Esophagus muscularis mucosa (tissue), 4 donors: ENCODE measurements at places on chromosomes 11 and 22. TPM values are rescaled to one million over a fixed set of nuclear protein-coding genes. Genes with fewer than 3 reads are reported as not detected.

DNA sequence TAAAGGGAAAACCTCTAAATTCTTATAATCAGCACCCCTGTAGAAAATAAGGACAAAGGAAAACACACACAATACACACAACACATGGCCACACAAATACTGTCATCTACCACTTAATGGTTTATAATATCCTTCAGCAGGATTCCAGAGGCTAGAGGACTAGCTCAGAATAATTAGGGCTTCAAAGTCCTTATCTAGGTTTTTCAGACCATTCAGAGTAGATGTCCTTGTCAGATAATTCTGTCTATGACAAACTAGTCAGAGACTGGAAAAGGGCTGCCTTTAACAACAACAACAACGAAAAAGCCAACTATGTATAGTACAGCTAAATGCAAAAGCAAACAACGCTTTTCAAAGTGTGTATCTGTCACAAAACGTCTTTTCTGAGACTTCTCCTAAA lies 456.5 kb upstream of the CNTN5 start:
- H3K27ac ChIP-seq: no peak overlapping the region
- no peaks in the 10 kb centered on the region for H3K4me1 ChIP-seq
- H3K27me3 ChIP-seq: no peaks in the 10 kb centered on the region

- no peak overlapping the region for H3K4me3 ChIP-seq
- no peaks in the 10 kb centered on the region for H3K4me1 ChIP-seq
- H3K27me3 ChIP-seq: no peaks in the 10 kb centered on the region
- no peaks in the 10 kb centered on the region for H3K36me3 ChIP-seq
Measured at GRCh38 chr11:18056561-18057181, 10.6 kb upstream of the TPH1 start.

- no peaks in the 10 kb centered on the region for H3K27me3 ChIP-seq
- peak overlapping the region; percentile 87 for H3K27ac ChIP-seq
- H3K4me1 ChIP-seq: peaks cover 69% of the 10 kb centered on the region
- H3K4me3 ChIP-seq: no peak overlapping the region
Measured at GRCh38 chr22:45552580-45553350, 50.1 kb downstream of the FBLN1 start.

GRCh38 chr11:95993438-95994298 lies 69.8 kb upstream of the MTMR2 start:
- H3K4me3 ChIP-seq: no peak overlapping the region
- H3K27me3 ChIP-seq: no peaks in the 10 kb centered on the region
- peaks cover 17% of the 10 kb centered on the region for H3K36me3 ChIP-seq

DNA sequence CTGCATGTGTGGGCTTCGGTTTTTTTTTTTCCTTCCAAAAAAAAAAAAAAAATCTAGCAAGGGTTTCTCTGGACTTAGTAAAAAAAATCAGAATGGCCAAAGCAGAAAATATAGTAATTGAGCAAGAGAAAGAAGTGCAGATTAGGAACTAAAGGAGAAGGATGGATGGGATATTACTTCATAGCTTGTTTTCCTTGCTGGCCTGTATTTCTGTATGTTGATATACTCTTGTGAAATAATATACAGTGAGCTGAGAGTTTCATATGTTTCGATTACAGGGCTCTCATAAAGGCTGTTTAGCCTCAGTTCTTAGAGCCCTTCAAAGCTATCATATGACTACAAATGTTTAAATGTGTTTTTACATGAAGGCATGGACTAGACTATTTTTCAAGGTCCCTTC lies 34.3 kb upstream of the NFRKB start:
- no peak overlapping the region for H3K27ac ChIP-seq
- H3K4me3 ChIP-seq: no peak overlapping the region
- peaks cover 5% of the 10 kb centered on the region for H3K4me1 ChIP-seq
- DNase-seq: no peak
- no peaks in the 10 kb centered on the region for H3K27me3 ChIP-seq

DNA sequence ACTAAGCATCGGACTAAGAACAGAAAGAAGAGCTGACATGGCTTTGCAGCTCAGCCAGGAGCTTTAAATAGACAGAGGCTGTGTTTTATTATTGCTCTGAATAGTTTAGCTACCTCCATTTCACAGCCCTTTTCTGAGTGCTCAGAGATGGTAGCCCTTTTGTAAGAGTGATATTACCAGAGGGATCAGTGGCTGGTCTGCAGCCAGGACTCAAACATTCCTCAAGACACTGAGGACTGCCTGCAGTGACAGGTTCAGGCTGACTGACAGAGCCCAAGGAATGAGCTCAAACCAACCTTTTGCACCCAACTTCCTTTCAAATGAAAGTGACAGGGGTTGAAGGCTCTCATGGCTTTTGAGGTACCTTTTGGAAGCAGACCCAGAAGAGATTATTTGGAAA lies 189.0 kb downstream of the DDX10 start:
- H3K27ac ChIP-seq: peak overlapping the region; percentile 2
- H3K4me3 ChIP-seq: peak overlapping the region; percentile 20
- H3K36me3 ChIP-seq: no peaks in the 10 kb centered on the region
- no peak for DNase-seq

- H3K36me3 ChIP-seq: peaks cover 18% of the 10 kb centered on the region
- peak overlapping the region; percentile 16 for H3K27ac ChIP-seq
- peaks cover 64% of the 10 kb centered on the region for H3K4me1 ChIP-seq
- H3K27me3 ChIP-seq: no peaks in the 10 kb centered on the region
- no peak overlapping the region for H3K4me3 ChIP-seq
Measured at GRCh38 chr11:33716243-33716642, 15.6 kb upstream of the C11orf91 start.

DNA sequence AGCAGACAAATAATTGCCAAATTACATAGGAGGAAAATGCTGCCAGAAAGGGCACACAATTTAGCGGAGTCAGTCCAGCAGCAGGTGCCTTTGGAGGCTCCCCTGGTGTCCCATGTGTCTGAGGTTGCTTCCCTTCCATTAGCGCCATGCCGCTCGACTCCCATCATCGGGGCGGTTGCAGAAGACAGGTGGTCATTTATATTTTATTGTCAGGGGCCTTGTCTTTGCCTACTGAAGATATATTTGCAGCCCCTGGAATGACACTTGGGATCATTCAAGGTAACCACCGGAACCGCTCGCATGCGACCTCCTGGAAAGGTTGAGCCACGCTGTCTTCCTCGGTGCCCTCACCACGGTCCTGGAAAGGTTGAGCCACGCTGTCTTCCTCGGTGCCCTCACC lies 298.3 kb downstream of the TBC1D22A start:
- no peak for DNase-seq
- H3K4me3 ChIP-seq: no peak overlapping the region
- no peak overlapping the region for H3K27ac ChIP-seq
- no peaks in the 10 kb centered on the region for H3K4me1 ChIP-seq
- H3K36me3 ChIP-seq: peaks cover 24% of the 10 kb centered on the region
- H3K27me3 ChIP-seq: no peaks in the 10 kb centered on the region

DNA sequence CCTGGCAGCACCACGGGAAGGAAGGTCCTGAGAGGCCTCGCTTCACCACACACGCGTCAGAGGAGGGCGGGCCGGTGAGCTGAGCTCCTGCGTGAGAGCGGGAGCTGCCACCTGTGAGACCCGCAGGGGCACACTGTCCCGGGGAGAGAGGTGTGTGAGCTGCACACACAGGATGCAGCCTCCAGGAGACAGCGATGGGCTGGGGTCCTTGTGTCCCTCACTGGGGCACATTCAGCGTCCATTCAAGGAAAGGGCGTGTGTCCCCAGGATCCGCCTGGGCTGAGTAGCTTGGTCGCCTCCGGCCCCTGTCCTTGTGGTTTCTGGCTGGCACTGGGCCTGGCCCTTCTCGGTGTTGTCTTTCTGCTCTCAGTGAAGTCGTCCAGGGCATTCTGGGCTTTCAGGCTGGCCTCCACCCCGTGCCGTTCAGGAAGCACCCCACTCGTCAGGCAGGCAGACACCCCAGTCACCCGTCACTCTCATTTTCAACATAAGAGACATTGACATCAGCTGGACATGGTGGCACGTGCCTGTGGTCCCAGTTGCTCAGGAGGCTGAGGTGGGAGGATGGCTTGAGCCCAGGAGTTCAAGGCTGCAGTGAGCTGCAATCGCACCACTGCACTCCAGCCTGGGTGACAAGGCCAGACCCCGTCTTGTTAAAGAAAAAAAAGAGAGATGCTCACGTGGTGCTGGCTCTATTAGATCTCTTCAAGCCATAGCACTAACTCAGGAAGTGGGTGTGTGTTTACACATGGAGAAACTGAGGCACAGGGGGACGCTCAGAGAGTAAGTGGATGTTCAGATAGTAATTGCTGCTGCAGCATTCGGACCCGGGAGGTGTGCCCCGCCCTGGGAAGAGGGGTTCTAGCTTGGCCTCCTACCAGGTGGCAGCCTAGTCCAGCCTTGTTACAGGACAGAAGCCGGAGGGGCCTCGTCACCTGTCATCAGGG lies 1081.6 kb downstream of the BRD1 start:
- DNase-seq: peak; percentile 80
- H3K27ac ChIP-seq: no peak overlapping the region
- no peaks in the 10 kb centered on the region for H3K27me3 ChIP-seq
- no peaks in the 10 kb centered on the region for H3K36me3 ChIP-seq
- no peak overlapping the region for H3K4me3 ChIP-seq
- H3K4me1 ChIP-seq: no peaks in the 10 kb centered on the region

DNA sequence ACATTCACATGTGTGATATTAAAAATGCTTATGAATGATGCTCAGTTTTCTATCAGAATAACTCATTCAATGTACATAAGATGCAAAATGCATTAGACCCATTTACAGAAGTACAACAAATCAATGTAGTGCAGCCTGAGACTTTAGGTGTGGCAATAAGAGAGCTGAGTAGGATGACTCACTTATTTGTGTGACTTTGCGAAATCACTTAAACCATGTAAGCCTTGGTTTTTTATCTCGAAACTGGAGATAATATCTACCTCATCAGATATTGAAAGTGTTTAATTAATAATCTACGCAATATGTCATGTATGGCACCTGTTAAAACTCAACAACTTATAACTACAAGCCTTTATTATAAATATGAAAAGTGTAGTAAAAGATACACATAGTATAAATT lies 105.7 kb upstream of the LUZP2 start:
- no peak overlapping the region for H3K27ac ChIP-seq
- H3K36me3 ChIP-seq: no peaks in the 10 kb centered on the region
- H3K27me3 ChIP-seq: no peaks in the 10 kb centered on the region
- DNase-seq: no peak
- no peaks in the 10 kb centered on the region for H3K4me1 ChIP-seq

DNA sequence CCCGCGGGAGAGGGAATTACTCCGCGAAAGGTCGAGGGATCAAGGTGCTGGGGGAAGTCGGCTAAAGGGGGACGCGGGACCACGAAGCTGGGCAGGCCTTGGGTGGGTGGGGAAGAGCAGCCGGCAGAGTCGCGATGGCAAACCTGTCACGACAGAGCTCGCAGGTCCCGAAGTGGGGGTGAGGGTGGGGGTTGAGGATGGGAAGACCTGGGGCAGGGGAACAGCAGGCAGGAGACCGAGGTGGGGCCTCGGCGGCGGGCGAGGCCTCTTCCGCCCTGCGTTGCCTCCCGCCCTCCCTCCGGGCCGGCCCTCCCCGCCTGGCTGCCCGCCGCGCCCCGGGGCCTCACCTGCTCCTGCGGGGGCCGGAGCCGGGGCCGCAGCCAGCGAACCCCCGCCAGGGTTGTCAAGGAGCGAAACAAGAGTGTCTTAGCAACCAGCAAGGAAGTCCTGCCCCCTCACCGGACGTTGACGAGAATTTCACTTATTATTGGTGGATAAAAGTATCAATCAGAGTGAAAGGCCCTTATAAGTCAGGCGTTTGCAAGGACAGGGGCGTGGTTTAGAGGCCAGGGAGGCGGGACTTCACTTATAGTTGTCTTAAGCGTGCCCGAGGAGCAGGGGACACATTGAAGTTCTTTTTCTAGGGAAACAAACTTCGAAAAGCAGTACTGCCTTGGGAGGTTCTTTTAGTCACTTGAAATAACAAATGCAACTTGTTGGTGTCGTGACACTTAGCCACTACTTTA lies at the start of gene DNAL4:
DNAL4 (minus strand) TSS at position 423 of the 746 bp plus-strand sequence. CDS start 11,412 bp downstream, outside the sequence.
- H3K4me3 ChIP-seq: peak within 1 kb of the TSS; percentile 91
- DNase-seq: peak; percentile 99

- H3K27ac ChIP-seq: no peak overlapping the region
- no peak for DNase-seq
Measured at GRCh38 chr11:35600331-35600838, 17.9 kb upstream of the FJX1 start.

DNA sequence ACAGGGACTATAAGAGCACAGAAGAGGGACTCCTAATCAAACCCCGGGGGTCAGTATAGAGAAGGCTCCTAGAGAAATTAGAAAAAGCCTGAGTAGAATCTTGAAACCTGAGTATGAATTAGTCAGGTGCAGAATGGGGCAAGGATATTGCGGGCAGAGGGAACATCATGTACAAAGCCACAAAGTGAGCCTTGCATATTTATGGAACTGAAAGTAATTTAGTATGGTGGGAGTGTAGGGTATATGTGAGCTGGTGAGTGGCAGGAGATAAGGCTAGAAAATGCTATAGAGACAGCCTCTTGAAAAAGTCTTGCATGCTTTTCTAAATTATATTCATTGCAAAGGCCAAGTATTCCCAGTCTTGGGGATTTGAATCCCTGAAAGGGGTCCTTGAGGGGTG lies 93.7 kb downstream of the STIM1 start:
- no peak overlapping the region for H3K27ac ChIP-seq
- no peak overlapping the region for H3K4me3 ChIP-seq
- DNase-seq: no peak
- peaks cover 70% of the 10 kb centered on the region for H3K4me1 ChIP-seq
- H3K36me3 ChIP-seq: no peaks in the 10 kb centered on the region

- no peak for DNase-seq
- no peak overlapping the region for H3K27ac ChIP-seq
- H3K27me3 ChIP-seq: peaks cover 15% of the 10 kb centered on the region
- H3K4me1 ChIP-seq: peaks cover 5% of the 10 kb centered on the region
Measured at GRCh38 chr11:2868506-2869133, 17.0 kb downstream of the CDKN1C start.

GRCh38 chr22:23197836-23198235 lies 17.5 kb downstream of the BCR start:
- no peak overlapping the region for H3K4me3 ChIP-seq
- H3K27ac ChIP-seq: no peak overlapping the region
- H3K27me3 ChIP-seq: no peaks in the 10 kb centered on the region
- H3K4me1 ChIP-seq: peaks cover 18% of the 10 kb centered on the region
- H3K36me3 ChIP-seq: peaks cover under 1% of the 10 kb centered on the region

DNA sequence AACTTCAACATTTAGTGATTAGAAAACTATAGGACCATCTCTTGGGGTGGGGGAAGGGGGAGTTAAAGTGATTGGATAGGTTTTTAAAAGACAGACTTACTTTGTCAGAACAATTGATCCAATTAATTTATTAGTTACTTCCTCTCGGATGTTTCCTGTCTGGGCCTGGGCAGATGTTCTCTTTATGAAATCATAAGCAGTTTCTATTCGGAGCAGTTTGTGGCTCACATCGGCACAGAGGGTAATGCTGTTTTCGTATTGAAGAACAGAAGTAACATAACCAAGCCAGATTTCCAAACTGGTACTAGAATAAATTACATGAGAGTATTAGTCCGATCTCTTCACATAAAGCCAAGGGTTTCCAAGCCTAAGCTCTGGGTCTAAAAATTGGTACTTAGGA lies 20.6 kb downstream of the PIWIL3 start:
- DNase-seq: no peak
- H3K4me3 ChIP-seq: no peak overlapping the region
- no peak overlapping the region for H3K27ac ChIP-seq
- no peaks in the 10 kb centered on the region for H3K4me1 ChIP-seq

The RIMBP3B gene
- total RNA-seq: 0.11 TPM

The ARFGAP2 gene
- total RNA-seq: 92.5 TPM

The HBG1 gene
- not detected for total RNA-seq

The CD248 gene
- total RNA-seq: 28.2 TPM

The DYNC2H1 gene
- 14.2 TPM for total RNA-seq

The MFRP gene
- not detected for total RNA-seq

The TTC12 gene
- 13.3 TPM for total RNA-seq

The AQP11 gene
- 0.17 TPM for total RNA-seq

The PATZ1 gene
- 12.9 TPM for total RNA-seq

The ASPHD2 gene
- total RNA-seq: 1.1 TPM

The TTC36 gene
- total RNA-seq: 1.5 TPM
